ENCODE measurements at places on chromosomes 12 and 14.
A peak's percentile ranks its signal among the peaks of the same experiment; 100 is the strongest.

- peak; percentile 15 for DNase-seq
Observed at GRCh38 chr12:75722714-75723200, 211.3 kb upstream of the KRR1 start.

DNA sequence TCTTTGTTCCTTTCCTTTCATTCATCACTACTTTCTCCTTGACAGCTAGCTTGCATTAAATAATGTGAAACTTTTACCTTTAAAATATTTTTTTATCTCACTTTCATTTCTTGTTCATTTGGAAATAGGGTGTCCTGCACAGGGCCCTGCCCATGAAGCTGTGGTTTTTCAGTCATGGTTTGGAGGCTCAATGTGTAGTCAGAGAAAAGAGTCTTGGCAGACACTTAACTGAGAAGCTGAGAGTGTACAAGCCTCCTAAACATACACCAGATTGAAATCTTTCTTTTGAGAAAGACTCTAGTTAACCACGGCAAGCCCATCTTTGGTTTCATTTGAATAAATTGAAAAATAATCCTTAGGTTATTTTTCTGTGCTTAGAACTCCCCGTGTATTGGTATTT is 74.2 kb downstream of the KICS2 start:
- DNase-seq = no peak

DNA sequence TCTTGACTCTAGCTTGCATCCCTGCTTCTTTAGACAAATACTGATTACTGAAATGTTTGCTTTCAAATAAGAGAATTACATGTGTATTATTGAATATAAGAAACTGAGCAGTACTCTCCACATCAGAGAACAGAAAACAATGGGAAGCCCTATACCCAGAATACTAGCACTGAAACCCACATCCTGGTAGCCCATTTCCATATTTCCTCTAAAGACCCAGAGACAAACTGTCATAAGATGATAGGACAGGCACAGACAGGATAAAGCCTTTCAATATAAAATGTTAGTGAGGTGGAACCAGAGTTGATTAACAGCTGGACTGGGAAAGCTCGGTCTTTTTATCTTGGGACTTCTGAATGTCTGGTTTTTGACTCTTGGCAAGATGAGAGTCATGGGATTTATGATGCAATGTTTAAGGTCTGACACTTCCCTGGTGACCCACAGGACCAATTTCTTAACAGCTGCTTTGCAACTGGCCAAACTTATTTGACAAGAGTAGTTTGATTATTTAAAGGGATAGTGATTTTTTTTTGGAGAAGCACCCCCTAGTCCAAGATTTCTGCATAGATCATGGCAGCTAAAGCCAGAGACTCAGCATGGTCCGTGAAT is 166.9 kb upstream of the ATXN7L3B start:
- no peak for DNase-seq

DNA sequence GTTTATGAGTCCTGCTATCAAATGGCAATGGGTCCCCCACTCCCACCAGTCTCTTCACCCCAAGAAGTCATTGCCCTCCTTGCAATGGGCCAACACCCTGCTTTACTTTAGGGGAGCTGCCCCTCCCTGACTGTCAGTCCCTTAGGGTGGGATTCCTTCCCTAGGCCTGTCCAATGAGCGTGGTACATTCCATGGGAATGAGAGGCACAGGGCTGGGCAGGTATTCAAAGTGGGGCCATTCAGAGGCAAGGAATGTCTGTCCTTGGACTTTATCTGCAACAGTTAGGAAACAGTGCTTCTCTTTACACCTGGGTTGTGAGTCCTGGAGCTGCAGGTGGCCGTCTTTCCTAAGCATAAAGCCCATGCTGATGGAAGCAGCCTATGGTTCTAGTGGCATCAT is 40.8 kb downstream of the TMEM132C start:
- no peak for DNase-seq

DNA sequence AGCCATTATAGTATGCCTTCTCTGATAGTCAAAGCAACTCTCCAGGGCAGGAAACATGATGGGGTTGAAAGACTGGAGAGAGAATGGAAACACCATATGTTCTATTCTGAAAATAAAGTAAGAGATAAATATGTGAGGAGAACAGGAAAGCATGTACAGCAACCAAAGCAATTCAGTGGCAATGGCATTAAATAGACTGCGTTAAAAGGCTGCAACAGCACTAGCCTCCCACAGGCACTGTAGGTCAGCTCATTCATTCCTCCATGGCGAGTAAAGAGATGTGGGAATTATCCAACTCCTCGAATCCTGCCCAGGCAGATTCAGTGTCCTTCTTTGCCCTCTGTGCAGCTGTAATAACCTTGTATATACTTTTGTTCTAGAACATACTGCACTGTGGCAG is 43.8 kb downstream of the ANO6 start:
- no peak for DNase-seq

DNA sequence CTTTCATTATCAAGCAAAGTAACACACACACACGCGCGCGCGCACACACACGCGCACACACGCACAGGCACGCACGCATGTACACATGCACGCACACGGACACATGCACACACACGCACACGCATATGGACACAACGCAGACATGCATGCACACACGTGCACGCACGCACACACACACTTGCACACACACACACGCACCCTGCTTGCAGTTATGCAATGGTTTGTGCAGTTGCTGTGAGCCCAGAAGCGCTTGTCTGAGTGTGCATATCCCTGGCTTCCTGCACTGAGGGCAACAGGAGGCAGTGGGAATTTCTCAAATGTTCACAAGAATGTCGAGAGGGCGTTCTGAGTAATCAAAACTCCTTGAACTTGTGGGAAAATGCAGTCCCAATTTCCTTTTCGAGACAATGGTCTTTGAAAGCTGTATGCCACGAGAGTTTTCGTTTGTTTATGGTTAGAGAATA is 41.6 kb downstream of the NFKBIA start:
- DNase-seq = no peak

DNA sequence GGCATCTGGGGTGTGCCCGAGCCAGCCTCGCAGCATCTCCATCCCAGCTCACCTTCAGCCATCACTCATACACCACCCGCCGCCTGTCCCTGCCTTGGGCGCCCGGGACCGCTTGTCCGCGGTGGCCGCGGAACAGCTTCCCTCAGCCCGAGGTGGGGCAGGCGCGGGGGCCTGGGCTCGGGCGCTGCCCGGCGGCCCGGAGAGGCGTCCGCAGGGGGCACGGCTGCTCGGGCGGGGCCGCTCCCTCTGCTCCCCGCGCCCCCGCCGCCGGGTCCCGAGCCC is 430 bp downstream of the SLC41A2 start:
- no peak for DNase-seq

- no peak for DNase-seq
Observed at GRCh38 chr12:51850081-51850964, 1.8 kb upstream of the FIGNL2 start.

GRCh38 chr14:68337279-68337678 is 455.6 kb downstream of the ZFP36L1 start:
- no peak for DNase-seq

- DNase-seq = no peak
Observed at GRCh38 chr12:79453820-79454219, 236.9 kb downstream of the PAWR start.

GRCh38 chr14:24783791-24784190 is 149.8 kb upstream of the GZMB start:
- no peak for DNase-seq

- no peak for DNase-seq
Observed at GRCh38 chr14:106309423-106309822, 783.0 kb downstream of the TMEM121 start.

DNA sequence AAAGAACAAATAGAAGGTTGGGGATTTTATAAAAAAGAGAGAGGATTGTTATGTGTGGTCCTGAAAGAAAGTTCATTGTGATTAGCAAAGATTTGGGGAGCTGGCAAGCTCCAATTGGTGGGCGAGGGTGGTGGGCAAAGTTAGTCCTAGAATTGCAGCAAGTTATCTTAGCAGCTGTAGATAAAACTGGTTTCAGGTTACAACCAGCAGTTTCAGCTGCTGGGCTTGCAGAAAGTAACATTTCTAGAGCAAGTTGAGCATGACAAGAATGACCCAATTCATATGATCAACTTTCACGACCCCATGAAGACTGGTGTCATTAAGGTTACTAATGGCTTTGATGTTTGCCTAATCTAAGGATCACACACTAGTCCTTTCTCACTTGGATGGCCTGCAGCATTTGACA is 177.9 kb upstream of the NUDT4 start:
- DNase-seq = no peak

DNA sequence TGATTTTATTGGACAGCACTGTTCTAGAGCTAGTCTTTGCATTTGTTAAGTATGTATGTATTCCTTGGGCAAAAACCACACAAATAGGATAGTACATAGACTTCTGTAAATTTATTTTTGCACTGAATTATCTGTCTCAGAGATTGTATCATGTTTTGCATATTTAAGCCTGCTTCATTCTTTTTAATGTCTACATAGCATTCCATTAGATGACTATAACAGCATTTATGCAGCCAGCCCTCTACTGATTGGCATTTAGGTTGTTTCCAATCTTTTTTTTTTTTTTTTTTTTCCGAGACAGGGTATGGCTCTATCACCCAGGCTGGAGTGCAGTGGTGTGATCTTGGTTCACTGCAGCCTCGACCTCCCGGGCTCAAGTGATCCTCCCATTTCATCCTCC is 34.5 kb downstream of the SYNDIG1L start:
- DNase-seq = no peak

- no peak for DNase-seq
Observed at GRCh38 chr12:117724543-117724942, 244.2 kb downstream of the KSR2 start.

DNA sequence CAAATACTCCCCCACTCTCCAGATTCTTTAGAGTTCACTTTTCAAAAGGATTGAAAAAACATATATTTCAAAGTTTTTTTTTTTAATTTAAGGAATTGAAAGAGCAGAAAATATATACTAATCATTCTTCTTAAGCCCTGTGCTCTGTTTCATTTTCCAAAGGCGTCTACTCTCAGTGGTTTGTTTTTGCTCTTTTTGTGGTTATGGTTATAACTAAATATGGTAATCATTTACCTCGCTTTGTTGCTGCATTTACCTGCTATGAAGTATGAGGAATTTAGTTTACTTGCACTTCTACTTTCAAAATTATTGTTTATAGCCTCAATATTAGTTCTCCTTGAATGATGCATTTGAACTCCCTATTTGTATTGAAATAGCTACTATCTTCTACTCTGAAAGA is 55.9 kb upstream of the LRRK2 start:
- peak; percentile 74 for DNase-seq

GRCh38 chr14:105301103-105301914 is 508 bp upstream of the BRF1 start:
- DNase-seq = peak; percentile 77

- no peak for DNase-seq
Observed at GRCh38 chr12:122081083-122081696, 2.6 kb downstream of the MLXIP start.

GRCh38 chr12:104605685-104606084 is 148.9 kb downstream of the CHST11 start:
- no peak for DNase-seq

- no peak for DNase-seq
Observed at GRCh38 chr14:31541702-31542101, 19.5 kb upstream of the NUBPL start.

GRCh38 chr12:110353211-110353965 is 50.1 kb downstream of the ANAPC7 start:
- DNase-seq = no peak

GRCh38 chr14:38138473-38139138 is 69.1 kb upstream of the SSTR1 start:
- DNase-seq = no peak

DNA sequence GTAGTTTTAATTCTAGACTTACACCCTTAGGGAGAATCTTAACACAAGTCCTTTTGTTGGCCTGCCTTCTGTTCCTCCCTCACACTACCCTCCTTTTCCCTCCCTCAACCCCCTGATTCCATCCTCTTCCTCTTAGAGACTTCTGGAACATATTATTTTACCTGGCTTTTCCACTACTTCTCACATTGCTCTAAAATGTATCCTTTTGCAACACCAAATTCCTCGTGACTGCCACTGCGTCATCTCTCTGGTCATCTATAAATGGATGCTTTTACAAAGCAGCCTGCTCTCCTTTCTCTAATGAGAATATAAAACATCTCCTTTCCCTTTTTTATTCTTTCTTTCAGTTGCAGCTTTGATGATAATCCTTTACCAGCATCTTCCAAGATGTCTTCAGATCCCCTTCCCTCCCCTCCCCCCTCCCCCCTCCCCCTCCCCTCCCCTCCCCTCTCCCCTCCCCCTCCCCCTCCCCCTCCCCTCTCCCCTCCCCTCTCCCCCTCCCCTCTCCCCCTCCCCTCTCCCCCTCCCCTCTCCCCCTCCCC is 93.6 kb downstream of the DIP2B start:
- no peak for DNase-seq

DNA sequence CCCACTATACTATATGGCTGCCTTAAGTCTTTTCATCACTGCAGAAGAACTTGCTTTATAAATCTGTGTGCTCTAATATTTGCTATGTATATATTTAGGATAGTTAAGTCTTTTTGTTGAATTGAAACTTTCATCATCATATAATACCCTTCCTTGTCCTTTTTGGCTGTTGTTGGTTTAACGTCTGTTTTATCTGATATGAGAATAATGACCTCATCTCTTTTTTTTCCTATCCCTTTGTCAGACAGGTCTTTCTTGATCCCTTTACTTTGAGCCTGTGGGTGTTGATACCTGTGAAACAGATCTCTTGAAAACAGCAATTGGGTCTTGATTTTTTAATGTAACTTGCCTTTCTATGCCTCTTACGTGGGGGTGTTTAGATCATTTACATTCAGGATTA is 316.3 kb downstream of the TMTC2 start:
- DNase-seq = no peak

- DNase-seq = no peak
Observed at GRCh38 chr12:8969861-8970411, 19.4 kb upstream of the KLRG1 start.

DNA sequence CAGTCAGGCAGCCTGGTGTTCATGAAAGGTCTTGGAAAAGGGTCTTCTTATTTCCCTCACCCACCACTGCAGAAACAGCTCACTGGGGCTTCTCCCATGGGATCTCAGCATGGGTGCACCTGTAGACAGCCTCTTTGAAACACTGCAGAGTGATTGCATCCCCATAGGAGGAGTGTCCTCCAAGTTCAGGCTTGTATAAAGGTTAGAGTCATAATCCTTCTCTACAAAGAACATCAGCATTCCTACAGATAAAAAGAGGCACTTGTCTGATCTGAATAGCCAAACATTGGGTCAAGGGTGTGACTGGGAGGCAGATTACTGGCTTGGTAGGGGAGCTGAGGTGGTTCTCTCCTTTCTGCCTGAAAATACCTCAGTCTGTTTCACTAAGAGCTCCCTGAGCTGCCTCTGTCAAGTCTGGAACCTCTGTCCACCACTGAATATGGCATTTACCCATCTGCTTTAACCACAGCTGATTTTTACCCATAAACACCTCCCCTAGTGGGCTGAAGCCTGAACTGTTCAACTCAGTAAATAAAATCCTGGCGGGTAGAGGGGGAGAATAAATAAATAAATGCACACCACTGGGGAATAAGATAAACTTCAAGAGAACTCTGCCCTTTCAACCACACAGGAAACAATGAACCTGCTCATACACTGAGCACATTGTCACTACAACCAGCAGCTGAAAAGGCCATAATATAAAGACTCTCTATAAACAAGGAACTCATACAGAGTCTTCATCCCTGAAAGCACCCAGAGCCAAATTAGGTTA is 120.7 kb upstream of the SCAF11 start:
- DNase-seq = no peak

- DNase-seq = no peak
Observed at GRCh38 chr12:48508987-48509386, 16.4 kb upstream of the OR8S1 start.

All from GM12864 (cell line).